ENCODE measurements at places on chromosomes 6 and 20.

GRCh38 chr20:18738055-18738454 is 75.5 kb upstream of the SCP2D1 start:
- DNase-seq, result no peak

DNA sequence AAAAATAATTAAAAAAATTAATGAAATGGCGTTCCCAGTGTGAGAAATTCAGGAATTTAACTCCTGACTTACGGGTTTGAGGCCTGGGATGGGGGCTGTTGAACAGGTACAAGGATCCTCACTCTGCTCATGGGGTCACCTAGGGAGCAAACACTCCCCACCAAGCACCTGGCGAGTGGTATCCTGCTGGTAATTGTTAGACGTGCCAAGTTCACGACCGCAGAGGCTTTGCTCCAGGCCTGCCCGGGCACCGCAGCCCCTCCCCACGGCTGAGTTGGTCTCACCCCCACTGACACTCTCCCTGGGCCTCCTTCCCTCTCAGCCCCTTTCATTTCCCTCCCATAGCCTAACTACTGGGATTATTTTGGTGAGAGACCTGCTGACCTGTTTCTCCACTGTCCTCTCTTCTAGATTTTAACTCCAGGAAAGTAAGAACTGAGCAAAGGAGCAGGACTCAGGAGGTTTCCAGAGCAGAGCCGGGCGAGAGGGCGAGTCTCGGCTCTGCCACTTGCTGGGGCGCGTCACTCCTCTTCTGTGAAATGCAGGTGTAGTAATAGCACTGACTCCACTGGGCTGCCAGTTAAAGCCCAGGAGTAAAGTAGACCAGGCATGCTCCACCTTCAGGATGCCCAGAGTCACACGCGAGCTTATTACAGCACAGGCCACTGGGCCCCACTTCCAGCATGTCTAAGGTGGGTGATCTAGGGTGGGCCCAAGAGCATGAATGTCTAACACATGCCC is 22.8 kb downstream of the BMP7 start:
- DNase-seq, result no peak

- DNase-seq, result no peak
Measured at GRCh38 chr6:4322846-4323309, 187.5 kb upstream of the ECI2 start.

- no peak for DNase-seq
Measured at GRCh38 chr6:167570460-167571400, 245.8 kb downstream of the TTLL2 start.

- DNase-seq, result no peak
Measured at GRCh38 chr6:63094947-63095346, 116.3 kb upstream of the FKBP1C start.

DNA sequence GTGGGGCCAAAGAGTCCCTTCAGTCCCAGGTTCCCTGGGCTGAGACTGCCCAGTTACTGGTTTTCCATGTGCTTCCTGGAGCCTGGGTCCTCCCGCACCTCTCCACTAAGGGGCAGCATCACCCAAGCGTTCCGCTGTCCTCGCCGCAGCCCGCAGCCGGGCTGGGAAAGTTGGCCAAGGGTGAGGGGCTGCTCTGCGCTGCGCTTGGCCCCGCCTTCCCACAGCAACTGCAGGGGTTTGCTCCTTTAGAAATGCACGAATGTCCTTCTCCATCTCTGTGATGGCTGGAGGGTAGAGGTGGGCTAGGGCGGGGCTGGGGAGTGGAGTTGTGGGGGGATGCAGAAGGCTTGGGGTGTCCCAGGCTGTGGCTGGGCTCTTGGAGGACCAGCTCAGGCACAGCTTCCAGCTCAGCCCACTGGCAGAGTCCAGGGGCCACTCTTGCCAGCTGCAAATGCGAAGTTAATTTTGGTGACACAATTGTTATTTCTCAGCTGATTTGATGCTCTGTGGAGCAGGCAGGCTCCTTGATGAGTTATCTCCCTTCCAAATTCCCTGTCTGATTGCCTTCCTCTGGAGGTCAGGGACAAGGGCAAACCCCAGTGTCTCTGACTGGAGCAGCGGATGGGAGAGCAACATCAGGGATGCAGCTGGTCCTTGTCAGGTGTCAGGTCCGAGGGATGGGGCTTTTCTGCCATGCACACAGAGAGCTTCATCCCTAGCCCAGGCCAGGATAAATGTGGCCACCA is 63.2 kb downstream of the NOL4L start:
- peak; percentile 56 for DNase-seq

GRCh38 chr6:26304797-26305640 is 60.0 kb upstream of the BTN3A2 start:
- peak; percentile 86 for DNase-seq

GRCh38 chr20:34578025-34578424 is 19.5 kb downstream of the MAP1LC3A start:
- no peak for DNase-seq

DNA sequence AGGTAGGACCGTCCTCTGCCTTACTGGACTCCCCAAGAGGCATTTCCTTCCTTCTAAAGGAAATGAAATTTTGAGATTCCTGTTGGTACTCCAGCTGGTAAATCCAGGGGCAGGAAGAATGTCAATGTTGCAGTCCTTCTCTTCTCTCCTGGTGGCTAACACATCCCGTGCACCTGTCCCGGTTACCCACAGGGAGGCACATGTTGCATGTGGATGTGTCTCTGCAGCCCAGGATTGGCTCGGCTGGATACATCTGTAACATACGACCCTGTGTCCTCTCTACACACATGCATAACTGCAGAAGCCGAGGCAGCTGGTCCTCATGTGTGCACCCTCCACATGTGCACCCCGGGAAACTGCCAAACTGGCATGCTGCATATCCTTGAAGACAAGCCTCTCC is 1.3 kb upstream of the LRFN2 start:
- no peak for DNase-seq
